CD4-positive, alpha-beta T cell treated with Interleukin-2 at 100 ng/mL for 4 hours (primary cell): ENCODE measurements at places on chromosomes 12 and 14.

- DNase-seq, result no peak
Observed at GRCh38 chr14:99004112-99004511, 267.9 kb downstream of the BCL11B start.

- DNase-seq, result no peak
Observed at GRCh38 chr12:57861967-57862366, 15.4 kb upstream of the CTDSP2 start.

GRCh38 chr12:122874081-122874480 is 21.8 kb downstream of the VPS37B start:
- DNase-seq, result no peak

DNA sequence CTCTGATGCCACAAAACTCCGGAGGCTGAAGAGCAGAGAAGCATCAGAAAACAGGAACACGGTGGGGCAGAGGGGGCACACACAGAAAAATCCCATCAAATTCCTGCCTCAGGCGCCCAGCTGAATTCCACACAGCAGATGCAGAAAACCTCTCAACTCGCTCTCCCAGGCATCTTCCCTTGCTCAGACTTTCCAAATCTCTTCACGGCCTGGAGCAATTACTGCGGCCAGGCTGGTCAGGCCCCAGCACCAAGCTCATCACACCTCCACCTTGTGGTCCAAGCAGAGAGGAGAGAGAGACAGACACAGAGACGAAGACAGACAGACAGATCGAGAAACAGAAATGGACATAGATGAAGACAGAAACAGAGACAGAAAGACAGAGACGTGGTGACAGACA is 89.0 kb downstream of the NCOR2 start:
- no peak for DNase-seq

DNA sequence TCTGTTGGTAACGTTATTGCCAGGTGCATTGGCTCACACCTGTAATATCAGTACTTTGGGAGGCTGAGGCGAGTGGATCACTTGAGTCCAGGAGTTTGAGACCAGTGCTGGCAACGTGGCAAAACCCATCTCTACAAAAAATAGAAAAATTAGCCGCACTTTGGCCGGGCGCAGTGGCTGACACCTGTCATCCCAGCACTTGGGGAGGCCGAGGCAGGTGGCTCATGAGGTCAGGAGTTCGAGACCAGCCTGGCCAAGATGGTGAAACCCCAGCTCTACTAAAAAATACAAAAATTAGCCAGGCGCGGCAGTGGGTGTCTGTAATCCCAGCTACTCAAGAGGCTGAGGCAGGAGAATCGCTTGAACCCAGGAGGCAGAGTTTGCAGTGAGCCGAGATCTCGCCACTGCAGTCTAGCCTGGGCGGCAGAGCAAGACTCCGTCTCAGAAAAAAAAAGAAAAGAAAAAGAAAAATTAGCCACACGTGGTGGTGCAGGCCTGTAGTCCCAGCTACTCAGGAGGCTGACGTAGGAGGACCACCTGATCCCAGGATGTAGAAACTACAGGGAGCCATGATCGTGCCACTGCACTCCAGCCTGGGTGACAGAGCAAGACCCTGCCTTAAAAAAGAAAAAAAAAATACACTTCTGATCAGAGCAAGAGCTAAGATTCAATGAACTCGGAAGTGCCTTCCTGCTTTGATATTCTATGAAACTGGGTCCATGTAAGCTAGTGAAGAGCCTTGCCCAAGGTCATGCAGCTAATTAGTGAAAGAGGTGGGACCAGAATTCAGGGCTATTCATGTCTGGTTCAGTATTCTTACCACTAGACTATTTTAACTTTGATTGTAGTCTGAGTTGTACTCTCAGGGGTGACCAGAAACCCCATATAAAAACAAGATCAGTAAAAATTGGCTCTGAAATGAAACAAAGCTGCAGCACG is 4.2 kb upstream of the RNASE8 start:
- DNase-seq, result no peak

- peak; percentile 3 for DNase-seq
Observed at GRCh38 chr14:66610154-66610563, 102.2 kb downstream of the GPHN start.

- no peak for DNase-seq
Observed at GRCh38 chr12:40011775-40012129, 94.1 kb downstream of the SLC2A13 start.

DNA sequence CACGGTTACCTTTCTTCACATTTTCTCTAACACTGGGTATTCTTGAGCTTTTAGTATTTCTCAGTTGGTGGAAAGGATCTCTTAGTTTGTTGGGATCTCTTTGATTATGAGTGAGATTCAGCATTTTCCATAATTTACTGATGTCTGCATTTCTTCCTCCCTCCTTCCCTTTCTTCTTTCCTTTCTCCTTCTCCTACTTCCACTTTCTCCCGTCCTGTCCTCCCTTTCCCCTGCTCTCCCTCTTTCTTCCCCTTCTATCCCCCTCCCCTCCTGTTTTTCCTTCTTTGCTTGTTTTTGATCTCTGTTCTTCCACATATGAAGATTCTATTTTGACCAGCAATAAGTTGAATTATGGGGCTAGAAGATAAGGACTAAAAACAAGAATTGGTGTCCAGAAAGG is 66.9 kb downstream of the FUT8 start:
- no peak for DNase-seq

DNA sequence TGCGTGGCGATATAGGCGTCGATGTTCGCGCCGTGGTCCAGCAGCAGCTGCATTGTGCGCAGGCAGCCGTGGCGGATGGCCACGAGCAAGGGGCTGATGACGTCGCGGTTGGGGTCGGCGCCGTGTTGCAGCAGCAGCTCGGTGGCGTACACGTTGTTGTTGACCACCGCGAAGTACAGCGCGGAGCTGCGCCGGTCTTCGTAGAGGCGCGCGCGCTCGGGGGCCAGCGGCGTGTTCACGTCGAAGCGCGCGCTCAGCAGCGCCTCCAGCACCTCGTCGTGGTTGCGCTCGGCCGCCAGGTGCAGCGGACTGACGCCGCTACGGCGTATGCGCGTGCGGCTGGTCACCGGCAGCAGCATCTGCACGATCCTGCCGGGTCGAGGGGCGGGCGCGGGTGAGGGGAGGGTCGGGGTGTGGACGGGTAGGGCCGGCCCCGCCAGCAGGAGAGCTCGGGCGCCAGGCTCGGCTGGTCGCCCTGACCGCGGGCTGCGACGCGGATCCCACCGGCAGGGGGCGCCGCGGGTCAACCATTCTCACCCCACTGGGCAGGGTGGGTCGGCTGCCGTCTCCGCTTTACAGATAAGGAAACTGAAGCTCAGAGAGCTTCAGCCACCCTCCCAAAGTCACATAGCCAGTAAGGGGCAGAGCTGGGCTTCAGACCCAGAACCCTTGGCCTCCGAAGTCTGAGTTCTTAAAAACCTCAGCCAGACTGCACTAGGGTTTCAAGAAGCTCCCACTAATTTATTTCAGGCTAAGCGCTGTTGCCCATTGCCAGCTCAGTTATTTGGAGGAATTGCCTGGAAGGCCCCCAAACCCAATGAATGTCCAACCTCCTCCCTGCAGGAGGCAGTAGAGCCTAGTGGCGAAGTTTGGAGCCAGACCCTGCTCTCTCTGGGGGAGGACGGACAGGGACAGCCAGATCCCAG is 12.4 kb downstream of the FAM181A start:
- peak; percentile 91 for DNase-seq

DNA sequence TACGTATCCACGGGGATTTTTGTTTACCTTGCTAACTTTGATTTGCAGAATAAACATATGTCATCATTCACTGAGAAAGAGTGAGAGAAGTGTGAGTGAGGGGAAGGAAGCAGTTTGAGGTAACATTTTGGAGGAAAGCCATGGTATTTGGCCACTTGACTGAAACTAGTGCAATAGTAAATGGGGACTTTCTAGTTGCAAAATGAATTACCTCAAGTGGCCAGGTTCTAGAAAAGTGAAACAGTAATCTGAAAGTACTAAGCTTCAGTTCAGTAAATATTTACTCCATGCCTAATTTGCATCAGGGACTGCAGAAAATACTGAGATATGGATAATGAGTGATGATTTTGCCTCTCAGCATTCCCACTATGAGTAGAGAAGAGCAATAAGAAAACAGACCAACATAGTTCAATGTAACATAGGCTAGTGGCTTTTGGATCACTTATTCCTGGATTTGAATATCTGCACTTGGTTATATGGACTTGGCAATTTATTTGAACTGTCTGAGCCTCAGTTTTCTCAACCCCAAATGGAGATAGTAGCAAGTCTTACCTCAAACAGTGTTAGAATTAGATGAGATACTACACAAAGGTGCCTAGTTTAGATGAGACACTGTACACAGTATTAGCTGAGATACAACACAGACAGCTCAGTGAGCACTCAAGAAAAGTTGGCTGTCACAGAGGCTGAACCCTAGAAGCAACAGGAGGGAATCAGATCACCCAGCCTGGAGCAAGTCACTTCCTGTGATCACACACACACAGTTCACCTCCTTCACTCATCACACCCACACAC is 439.1 kb downstream of the NPAS3 start:
- no peak for DNase-seq

DNA sequence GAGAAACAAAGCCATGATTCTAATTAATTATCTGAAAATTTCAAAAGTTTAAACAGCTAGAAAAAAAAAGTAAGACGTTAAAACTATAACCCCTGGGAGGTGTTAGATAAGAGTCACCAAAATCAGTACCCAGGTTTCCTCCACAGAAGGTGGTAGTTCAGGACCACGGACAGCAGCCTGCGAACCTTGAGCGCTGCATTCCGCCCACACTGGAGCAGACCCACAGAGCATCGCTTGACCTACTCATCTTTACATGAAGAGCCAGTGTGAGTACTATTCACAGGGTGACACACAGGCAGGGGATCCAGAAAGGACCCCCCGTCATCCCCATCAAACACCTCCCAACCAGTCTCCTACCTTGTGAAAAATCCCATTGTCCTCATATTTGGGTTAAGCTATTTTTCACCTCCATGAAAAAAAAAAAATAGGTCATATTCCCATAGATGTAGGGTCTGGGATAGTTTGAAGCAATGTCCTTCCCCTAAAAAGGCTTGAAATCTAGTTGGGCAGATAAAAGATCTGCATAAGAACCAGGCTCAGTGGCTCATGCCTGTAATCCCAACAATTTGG is 8.8 kb upstream of the CHGA start:
- peak; percentile 11 for DNase-seq

GRCh38 chr14:99733211-99733539 is 49.1 kb downstream of the CYP46A1 start:
- no peak for DNase-seq

- DNase-seq, result no peak
Observed at GRCh38 chr12:3190101-3190500, 112.9 kb downstream of the TSPAN9 start.

GRCh38 chr12:83322809-83323208 is 636.1 kb downstream of the TMTC2 start:
- DNase-seq, result no peak

DNA sequence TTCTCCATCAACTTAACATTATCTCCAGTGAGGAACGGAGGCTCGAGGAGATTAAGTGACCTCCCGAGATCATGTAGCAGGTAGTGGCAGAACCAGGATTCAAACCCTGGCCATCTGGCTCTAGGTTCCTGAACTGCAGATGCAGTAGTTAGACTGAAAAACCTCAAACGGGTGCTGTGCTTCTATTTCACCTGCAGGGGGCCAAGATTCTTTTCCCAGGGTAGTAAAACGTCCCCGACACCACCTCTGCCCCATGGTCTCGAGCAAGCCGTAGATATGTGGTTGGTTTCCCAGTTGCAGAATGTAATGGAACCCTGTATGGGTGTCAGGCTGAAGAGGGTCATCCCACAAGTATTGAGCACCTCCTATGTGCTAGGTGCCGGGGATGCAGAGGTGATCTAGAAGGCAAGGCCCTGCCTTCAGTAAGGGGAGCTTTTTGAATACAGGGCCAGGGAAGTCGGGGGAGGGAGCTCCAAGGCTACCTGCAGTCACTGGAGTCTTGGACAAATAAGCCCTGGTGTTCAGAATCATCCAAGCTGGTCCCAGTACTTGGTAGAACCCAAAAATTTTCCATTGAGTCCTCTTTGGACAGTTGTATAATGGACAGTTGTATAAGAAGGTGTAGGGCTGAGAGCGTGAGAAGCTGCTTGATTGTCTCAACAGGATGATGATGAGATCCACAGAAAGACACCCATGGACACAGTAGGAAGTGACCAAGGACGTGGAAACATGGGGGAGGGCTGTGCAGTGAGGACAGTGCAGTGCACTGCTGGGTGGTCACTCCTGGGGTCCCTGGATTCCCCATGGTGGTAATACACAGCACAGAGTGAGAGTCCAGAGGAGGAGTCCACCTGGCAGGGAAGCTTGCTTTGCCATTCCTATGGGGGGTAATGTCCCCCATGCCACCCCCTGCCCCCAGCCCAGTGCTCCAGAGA is 197.2 kb downstream of the CHST11 start:
- DNase-seq, result peak; percentile 38

- DNase-seq, result no peak
Observed at GRCh38 chr12:120131116-120131515, 14.6 kb upstream of the RAB35 start.

- peak; percentile 100 for DNase-seq
Observed at GRCh38 chr14:23095196-23096108, at the start of gene C14orf119. TSS of gene C14orf119 (plus strand) at chr14:23095505. CDS start at chr14:23097659, 2,154 bp downstream.

GRCh38 chr12:76417116-76417515 is 68.9 kb upstream of the BBS10 start:
- DNase-seq, result no peak

DNA sequence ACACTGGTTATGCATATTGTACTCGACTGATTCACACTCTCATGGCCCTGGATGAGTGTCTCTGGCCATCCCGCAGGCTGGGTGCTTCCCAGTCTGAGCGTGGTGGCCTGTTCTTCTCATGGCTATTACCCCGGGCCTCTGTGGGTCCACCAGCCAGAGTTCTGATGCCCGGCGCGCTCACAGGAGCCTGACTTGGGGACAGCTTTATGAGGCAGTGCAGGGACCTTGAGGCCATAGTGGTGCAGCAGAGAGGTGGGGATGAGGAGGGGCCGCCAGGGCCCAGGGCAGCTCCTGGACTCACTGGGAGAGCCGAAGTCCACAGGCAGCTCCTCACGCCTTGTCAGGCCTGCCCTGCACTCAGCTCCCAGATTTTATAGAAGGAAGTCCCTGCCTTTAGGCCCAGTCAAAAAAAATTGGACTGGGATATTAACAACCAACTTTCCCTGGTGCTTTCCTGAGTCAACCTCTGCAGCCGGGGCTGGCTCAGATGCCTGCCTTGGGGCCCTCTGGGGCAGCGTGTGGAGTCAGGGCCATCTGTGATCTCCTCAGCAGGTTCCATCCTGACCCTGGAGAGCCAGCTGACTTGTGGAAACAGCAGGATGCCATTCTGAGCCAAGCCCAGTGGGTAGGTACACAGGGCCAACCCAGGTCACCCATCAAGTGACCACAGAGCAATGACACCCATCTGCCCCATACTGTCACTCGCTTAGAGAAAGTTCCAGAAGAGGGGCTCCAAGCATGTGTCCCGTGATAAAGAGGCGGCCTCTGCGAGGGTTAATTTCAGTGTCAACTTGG is 89.4 kb upstream of the DIO3 start:
- no peak for DNase-seq

GRCh38 chr12:56476972-56477432 is 8.6 kb downstream of the SPRYD4 start:
- DNase-seq, result no peak

GRCh38 chr12:69338120-69338859 is 9.9 kb upstream of the LYZ start:
- DNase-seq, result no peak

GRCh38 chr14:56194042-56194441 is 75.8 kb downstream of the PELI2 start:
- no peak for DNase-seq
